Transverse colon (tissue), 4 donors: ENCODE measurements at places on chromosomes 6 and 20. TPM values are rescaled to one million over a fixed set of nuclear protein-coding genes. Genes with fewer than 3 reads are reported as not detected.

Gene EYS
- total RNA-seq, result 0.41 TPM

DNA sequence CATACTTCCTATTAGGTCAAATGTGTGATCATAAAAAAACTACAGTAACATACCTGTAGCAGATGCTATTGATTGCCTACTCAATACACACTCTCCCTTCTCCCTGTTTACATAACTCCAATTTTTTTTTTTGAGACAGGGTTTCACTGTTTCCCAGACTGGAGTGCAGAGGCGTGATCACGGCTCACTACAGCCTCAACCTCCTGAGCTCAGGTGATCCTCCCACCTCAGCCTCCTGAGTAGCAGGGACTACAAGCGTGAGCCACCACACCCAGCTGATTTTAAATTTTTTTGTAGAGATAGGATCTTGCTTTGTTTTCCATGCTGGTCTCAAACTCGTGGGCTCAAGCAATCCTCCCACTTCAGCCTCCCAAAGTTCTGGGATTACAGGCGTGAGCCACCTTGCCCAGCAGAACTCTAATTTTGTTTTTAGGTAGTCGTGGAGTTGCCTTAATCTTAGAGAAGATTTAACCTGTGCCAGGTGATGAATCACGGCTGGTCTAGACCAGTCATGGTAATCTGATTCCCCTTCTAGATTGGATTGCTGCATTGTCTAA is 14.0 kb upstream of the KIF3B start:
- no peak overlapping the region for H3K4me3 ChIP-seq
- DNase-seq, result no peak
- no peaks in the 10 kb centered on the region for H3K36me3 ChIP-seq
- H3K27me3 ChIP-seq, result no peaks in the 10 kb centered on the region

- H3K36me3 ChIP-seq, result no peaks in the 10 kb centered on the region
- H3K27ac ChIP-seq, result no peak overlapping the region
- no peaks in the 10 kb centered on the region for H3K4me1 ChIP-seq
- H3K4me3 ChIP-seq, result no peak overlapping the region
- no peaks in the 10 kb centered on the region for H3K27me3 ChIP-seq
Observed at GRCh38 chr20:50628332-50628731, 63.0 kb downstream of the RIPOR3 start.

DNA sequence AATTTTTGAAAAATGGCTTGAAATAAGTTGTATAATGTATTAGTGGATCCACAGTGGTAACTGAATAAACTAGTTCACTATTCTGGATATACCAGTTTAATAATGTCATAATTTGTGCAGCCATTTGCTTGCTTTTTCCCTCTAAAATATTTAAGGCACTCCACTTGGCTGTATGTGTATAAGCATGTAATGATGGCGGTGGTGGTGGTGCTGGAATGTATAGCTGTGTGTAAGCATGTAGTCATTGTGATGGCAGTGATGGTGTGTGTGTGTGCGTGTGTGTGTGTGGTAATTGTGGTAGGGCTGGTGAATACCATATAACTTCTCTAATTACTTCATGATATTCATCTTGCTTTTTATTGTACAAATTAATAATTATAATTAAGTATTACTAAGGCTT is 89.2 kb upstream of the HIVEP1 start:
- H3K27me3 ChIP-seq, result no peaks in the 10 kb centered on the region
- peaks cover 10% of the 10 kb centered on the region for H3K4me1 ChIP-seq
- no peak for DNase-seq
- no peak overlapping the region for H3K4me3 ChIP-seq
- no peaks in the 10 kb centered on the region for H3K36me3 ChIP-seq

GRCh38 chr6:113171882-113172281 is 685.3 kb upstream of the MARCKS start:
- H3K27me3 ChIP-seq, result no peaks in the 10 kb centered on the region
- no peaks in the 10 kb centered on the region for H3K36me3 ChIP-seq
- no peak overlapping the region for H3K27ac ChIP-seq
